ENCODE measurements at places on chromosomes 2 and 18. TPM values are rescaled to one million over a fixed set of nuclear protein-coding genes. Genes with fewer than 3 reads are reported as not detected.

VAMP5 gene
- 80.7 TPM for total RNA-seq

LIMS3 gene
- total RNA-seq = 11.4 TPM

TMEM169 gene
- not detected for total RNA-seq

MC2R gene
- total RNA-seq = not detected

TFPI gene
- 603 TPM for total RNA-seq

SP100 gene
- total RNA-seq = 159 TPM

TEX44 gene
- total RNA-seq = not detected

OSBPL1A gene
- 9.6 TPM for total RNA-seq

SELENOI gene
- total RNA-seq = 16.2 TPM

IKZF2 gene
- total RNA-seq = 0.32 TPM

KCNG2 gene
- total RNA-seq = not detected

DYNAP gene
- not detected for total RNA-seq

XDH gene
- total RNA-seq = not detected

RFX8 gene
- total RNA-seq = 3.6 TPM

SMCHD1 gene
- 68.8 TPM for total RNA-seq

SOX11 gene
- total RNA-seq = under 0.01 TPM

PTPRN gene
- under 0.01 TPM for total RNA-seq

TUBA4B gene
- total RNA-seq = not detected
